ENCODE measurements at places on chromosomes 12 and 14. TPM values are rescaled to one million over a fixed set of nuclear protein-coding genes. Genes with fewer than 3 reads are reported as not detected.

The SERPINA3 gene
- total RNA-seq, result 200 TPM

DNA sequence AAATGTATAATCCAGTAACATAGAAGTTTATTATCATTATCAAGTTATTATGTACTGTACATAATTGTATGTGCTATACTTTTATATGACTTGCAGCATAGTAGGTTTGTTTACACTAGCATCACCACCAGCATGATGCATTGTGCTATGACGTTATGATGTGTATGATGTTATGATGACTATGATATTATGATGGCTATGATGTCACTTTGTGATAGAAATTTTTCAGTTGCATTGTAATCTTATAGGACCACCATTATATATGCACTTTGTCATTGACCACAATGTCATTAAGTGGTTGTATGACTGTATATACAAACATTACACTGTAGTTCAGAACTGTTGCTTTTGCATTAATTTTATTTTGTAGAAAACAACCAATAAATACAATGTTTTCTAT, 173.4 kb downstream of the PPFIA2 start:
- no peaks in the 10 kb centered on the region for H3K4me1 ChIP-seq
- H3K27ac ChIP-seq, result no peak overlapping the region
- H3K4me3 ChIP-seq, result no peak overlapping the region
- H3K36me3 ChIP-seq, result no peaks in the 10 kb centered on the region

The KLRG1 gene
- total RNA-seq, result 4.1 TPM

DNA sequence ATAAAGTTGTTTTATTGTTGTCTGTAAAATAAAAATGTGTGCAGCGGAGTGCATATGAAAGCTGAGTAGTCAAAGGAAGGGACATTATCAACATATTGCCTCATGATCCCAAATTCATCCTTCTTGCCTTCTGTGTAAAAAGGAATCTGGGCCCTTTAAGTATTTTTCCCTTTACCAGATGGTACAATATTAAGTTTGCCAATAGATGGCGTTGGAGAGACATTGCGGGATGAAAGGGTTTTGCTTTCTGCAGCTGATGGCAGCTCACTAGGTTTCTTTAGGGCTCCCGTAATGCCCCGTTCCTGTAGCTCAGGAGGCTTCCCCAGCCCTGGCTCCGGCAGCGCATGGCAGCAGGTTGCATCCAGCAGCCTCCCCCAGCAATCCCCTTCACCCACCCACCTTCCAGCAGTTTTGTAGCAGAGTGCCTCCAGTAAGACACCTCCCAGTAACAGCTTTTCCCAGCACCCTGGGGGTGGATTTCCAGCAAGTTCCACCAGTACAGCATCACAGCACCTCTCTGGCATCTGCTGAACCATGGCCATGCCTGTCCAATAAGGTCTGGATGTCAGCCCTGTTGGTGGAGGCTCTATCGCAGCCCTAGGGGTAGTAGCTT, 354.4 kb downstream of the MED13L start:
- H3K27me3 ChIP-seq, result no peaks in the 10 kb centered on the region
- H3K4me1 ChIP-seq, result no peaks in the 10 kb centered on the region
- no peaks in the 10 kb centered on the region for H3K36me3 ChIP-seq
- DNase-seq, result no peak
- H3K4me3 ChIP-seq, result no peak overlapping the region

GRCh38 chr12:121989276-121990113, 32.2 kb upstream of the BCL7A start:
- H3K4me1 ChIP-seq, result no peaks in the 10 kb centered on the region
- no peaks in the 10 kb centered on the region for H3K27me3 ChIP-seq
- no peak for DNase-seq
- no peak overlapping the region for H3K27ac ChIP-seq

GRCh38 chr14:62081012-62081612, 318.9 kb downstream of the SNAPC1 start:
- H3K27ac ChIP-seq, result no peak overlapping the region
- H3K4me3 ChIP-seq, result no peak overlapping the region
- H3K4me1 ChIP-seq, result no peaks in the 10 kb centered on the region
- no peak for DNase-seq

GRCh38 chr14:50795909-50796308, 35.1 kb downstream of the NIN start:
- H3K4me1 ChIP-seq, result peaks cover 14% of the 10 kb centered on the region
- no peaks in the 10 kb centered on the region for H3K27me3 ChIP-seq
- no peak for DNase-seq
- peaks cover 2% of the 10 kb centered on the region for H3K36me3 ChIP-seq
- H3K27ac ChIP-seq, result peak overlapping the region; percentile 45

GRCh38 chr14:74963178-74963704, 7.8 kb upstream of the PGF start:
- H3K4me1 ChIP-seq, result no peaks in the 10 kb centered on the region
- no peak overlapping the region for H3K27ac ChIP-seq
- H3K27me3 ChIP-seq, result no peaks in the 10 kb centered on the region
- H3K36me3 ChIP-seq, result no peaks in the 10 kb centered on the region
- H3K4me3 ChIP-seq, result no peak overlapping the region

The SLC39A2 gene
- not detected for total RNA-seq

The FAM90A1 gene
- total RNA-seq, result 0.27 TPM

DNA sequence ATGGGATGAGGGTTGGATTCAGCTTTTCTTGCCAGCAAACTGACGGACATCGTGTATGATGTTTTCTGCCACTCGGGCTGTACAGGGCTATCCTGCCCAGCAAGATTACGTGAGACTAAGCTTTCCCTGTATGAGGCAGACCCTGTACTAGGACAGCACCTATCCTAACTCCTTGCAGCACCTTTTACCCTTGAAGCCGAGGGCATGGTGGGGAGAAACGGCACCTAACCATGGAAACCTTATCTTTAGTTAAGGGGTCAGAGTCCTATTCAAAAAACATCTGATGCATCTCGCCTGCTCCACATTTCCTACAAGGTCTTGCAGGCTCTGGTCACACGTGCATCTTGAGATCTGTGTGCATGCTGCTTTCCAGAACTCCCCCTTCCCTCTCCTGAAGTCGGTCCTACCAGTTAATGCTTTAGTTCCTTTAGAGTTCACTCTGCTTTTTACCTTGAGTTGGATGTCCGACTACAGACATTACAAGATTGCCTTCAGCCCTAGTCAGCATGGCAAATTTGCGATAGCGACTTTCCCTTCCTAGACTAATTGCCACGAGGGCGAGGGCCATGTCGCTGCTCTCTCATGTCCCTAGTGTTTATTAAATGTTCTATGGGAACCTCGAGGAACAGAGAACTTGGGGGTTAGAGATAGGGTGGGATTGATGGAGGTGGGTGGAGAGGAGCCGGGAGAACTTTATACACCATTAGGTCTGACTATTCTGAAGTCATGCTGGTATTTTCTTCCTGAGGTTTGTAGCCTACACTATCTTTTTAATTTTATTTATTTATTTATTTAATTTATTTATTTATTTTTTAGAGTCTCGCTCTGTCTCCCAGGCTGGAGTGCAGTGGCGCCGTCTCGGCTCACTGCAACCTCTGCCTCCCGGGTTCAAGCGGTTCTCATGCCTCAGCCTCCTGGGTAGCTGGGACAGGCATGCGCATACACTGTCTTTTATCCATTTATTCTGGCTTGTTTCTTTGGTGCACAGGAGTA, 6.6 kb downstream of the RAN start:
- peaks cover 2% of the 10 kb centered on the region for H3K36me3 ChIP-seq
- H3K27ac ChIP-seq, result no peak overlapping the region
- no peaks in the 10 kb centered on the region for H3K27me3 ChIP-seq
- no peaks in the 10 kb centered on the region for H3K4me1 ChIP-seq
- no peak overlapping the region for H3K4me3 ChIP-seq
- no peak for DNase-seq

DNA sequence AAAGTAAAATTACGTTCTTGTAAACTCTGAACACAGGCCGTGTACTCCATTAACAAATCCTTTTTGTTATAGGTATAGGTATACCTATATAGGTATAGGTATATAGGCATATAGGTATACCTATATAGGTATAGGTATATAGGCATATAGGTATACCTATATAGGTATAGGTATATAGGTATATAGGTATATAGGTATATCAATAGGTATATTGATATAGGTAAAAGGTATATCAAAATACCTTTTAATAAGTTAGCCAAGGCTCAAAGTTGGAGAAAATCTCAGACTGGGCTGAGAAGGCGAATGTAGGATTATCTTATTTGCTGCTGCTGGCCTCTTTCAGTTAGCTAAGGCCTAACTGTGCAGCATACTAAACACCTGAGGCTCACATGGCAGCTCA, 3.4 kb downstream of the SCFD1 start:
- no peak overlapping the region for H3K27ac ChIP-seq
- no peak overlapping the region for H3K4me3 ChIP-seq
- DNase-seq, result no peak
- H3K4me1 ChIP-seq, result no peaks in the 10 kb centered on the region
- H3K36me3 ChIP-seq, result no peaks in the 10 kb centered on the region

DNA sequence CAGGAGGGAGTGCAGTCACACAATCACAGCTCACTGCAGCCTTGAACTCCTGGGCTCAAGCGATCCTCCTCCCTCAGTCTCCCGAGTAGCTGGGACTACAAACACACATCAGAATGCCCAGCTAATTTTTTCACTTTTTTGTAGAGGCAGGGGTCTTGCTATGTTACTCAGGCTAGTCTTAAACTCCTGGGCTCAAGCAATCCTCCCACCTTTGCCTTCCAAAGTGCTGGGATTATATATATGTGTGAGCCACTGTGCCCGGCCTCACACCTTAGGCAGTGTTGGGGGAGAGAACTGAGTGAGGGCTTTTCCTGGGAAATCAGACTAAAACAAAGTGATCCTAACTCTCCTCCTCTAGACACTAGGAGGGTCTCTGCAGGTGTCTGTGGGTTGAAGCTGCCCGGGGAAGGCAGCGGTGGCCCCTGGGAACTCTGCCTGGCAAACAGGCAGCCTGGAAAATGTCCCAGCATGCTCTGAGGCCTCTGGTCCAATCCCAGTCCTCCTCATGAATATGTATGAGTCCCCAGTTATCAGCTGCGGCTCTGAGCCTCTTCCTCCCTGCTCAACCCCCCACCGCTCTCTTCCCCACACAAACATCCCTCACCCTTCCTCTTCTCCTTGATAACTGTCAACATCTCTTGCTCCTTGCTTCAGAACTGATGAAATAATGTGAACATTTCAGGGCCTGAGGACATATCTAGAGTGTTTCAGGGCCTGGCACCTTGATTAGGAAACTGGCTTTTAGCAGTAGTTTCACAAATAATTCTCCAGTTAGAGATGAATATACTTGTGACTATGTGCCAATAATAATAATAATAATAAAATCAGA, 7.9 kb upstream of the NAA25 start:
- H3K4me1 ChIP-seq, result no peaks in the 10 kb centered on the region
- peak; percentile 82 for DNase-seq
- H3K27ac ChIP-seq, result peak overlapping the region; percentile 23
- no peaks in the 10 kb centered on the region for H3K36me3 ChIP-seq
- no peaks in the 10 kb centered on the region for H3K27me3 ChIP-seq

- H3K36me3 ChIP-seq, result no peaks in the 10 kb centered on the region
- no peak overlapping the region for H3K4me3 ChIP-seq
- no peaks in the 10 kb centered on the region for H3K4me1 ChIP-seq
- H3K27me3 ChIP-seq, result no peaks in the 10 kb centered on the region
- DNase-seq, result no peak
Observed at GRCh38 chr12:128513831-128514230, 246.9 kb downstream of the TMEM132C start.

DNA sequence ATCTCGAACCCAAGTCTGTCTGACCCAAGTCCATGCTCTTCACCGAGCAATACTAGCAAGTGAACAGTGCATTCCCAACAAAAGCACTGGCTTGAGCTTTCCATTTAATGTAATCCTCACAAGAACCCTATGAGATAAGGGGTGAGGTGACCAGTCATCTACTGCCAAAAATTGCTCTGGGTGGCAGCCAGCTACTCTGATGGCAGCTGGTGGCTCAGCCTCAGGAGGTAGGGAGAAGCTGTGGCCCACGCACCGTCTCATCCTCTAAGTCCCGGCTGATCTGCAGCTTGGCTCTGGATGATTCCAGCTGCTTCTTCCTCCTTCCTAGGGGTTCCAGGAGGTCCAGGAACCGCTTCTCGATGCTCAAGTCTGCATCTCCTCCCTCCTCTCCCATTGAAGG, 75.2 kb downstream of the PLEKHG3 start:
- no peak for DNase-seq
- H3K4me3 ChIP-seq, result no peak overlapping the region
- no peaks in the 10 kb centered on the region for H3K36me3 ChIP-seq
- H3K4me1 ChIP-seq, result no peaks in the 10 kb centered on the region

GRCh38 chr12:15693228-15693911, 95.8 kb downstream of the EPS8 start:
- no peak overlapping the region for H3K4me3 ChIP-seq
- DNase-seq, result no peak
- no peaks in the 10 kb centered on the region for H3K27me3 ChIP-seq
- no peaks in the 10 kb centered on the region for H3K36me3 ChIP-seq

DNA sequence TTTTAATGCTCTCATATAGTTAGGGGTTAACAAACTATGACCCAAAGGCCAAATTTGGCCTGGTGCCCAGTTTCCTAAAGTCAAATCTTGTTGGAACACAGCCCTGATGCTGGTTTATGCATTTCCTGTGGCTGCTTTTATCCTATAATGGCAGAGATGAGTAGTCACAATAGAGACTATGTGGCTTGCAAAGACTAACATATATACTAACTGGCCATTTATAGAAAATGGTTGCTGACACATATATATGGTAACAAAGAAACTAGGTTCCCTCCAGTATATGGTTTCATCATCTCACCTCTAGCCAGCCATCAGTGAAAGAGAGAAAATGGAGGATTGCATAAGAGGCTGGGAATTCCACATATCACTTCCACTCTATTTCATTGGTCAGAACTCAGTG, 10.8 kb downstream of the NAV3 start:
- no peak overlapping the region for H3K4me3 ChIP-seq
- H3K4me1 ChIP-seq, result no peaks in the 10 kb centered on the region
- no peaks in the 10 kb centered on the region for H3K27me3 ChIP-seq
- H3K27ac ChIP-seq, result no peak overlapping the region

GRCh38 chr14:93752980-93753561, 35.2 kb downstream of the PRIMA1 start:
- no peaks in the 10 kb centered on the region for H3K27me3 ChIP-seq
- no peak overlapping the region for H3K27ac ChIP-seq
- H3K4me3 ChIP-seq, result no peak overlapping the region
- H3K36me3 ChIP-seq, result no peaks in the 10 kb centered on the region
- DNase-seq, result peak; percentile 64
- no peaks in the 10 kb centered on the region for H3K4me1 ChIP-seq

The MANSC1 gene
- total RNA-seq, result 37.3 TPM

The AMDHD1 gene
- total RNA-seq, result 0.51 TPM

DNA sequence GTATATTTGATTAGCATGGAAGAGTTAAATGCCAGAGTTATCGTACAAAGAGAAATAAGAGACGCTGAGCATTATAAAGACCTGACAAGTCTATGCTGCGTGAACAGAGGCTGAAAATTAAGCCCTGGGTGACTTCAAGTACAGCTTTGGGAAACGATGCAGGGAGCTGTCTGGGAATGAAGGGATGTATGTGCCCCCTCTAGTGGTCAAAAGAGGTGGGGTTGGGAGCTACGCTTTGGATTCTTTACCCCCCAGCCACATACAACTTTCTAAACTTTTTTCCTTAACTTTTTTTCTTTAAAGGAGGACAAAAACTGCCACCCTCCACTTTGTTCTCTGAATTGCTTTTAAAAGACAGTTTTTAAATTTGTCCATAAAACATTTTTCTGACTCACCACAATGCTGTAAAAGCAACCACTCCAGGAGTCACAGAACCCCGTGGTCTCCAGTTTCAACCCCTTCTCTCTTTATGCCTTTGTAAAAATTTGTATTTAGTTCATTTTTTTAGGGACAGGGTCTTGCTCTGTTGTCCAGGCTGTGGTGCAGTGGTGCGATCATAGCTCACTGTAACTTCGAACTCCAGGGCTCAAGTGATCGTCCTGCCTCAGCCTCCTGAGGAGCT, 59.4 kb downstream of the ZNF664 start:
- no peak overlapping the region for H3K4me3 ChIP-seq
- H3K27ac ChIP-seq, result no peak overlapping the region
- no peak for DNase-seq
- H3K27me3 ChIP-seq, result no peaks in the 10 kb centered on the region
- H3K4me1 ChIP-seq, result no peaks in the 10 kb centered on the region
- H3K36me3 ChIP-seq, result no peaks in the 10 kb centered on the region

Data from aorta (tissue), 5 donors.